Naive thymus-derived CD8-positive, alpha-beta T cell (primary cell): ENCODE measurements at places on chromosomes 16 and 17.

- DNase-seq = no peak
Observed at GRCh38 chr16:2295056-2295798, 27.3 kb upstream of the RNPS1 start.

DNA sequence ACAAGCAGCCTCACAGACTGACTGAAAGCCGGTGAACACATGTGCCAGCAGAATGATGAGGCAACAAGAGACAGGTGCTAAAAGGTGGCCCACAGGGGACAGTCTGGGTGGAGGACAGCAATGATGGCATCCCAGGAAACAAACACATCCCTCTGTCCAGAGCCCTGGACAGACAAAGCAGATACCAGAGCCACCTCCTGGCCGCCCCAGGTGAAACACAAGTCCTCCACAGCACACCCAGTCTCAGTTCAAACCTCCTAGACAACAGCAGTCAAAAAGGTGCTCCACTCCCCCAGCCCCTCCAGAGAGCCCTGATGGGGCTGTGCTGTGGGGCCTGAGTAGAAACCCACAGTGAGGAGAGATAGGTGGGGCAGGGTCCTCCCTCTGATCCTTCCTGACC lies 20.3 kb upstream of the CDH5 start:
- no peak for DNase-seq

DNA sequence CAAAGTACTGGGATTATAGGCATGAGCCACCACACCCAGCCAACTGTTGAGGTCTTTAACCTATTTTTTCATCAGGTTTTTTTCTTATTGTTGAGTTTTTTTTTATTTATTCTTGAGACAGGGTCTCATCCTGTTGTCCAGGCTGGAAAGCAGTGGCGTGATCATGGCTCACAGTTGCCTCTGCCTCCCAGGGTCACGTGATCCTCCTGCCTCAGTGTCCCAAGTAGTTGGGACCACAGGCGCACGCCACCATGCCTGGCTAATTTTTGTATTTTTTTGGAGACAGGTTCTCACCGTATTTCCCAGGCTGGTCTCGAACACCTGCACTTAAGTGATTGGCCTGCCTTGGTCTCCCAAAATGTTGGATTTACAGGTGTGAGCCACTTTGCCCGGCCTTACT lies 95.9 kb downstream of the BCAS3 start:
- no peak for DNase-seq

DNA sequence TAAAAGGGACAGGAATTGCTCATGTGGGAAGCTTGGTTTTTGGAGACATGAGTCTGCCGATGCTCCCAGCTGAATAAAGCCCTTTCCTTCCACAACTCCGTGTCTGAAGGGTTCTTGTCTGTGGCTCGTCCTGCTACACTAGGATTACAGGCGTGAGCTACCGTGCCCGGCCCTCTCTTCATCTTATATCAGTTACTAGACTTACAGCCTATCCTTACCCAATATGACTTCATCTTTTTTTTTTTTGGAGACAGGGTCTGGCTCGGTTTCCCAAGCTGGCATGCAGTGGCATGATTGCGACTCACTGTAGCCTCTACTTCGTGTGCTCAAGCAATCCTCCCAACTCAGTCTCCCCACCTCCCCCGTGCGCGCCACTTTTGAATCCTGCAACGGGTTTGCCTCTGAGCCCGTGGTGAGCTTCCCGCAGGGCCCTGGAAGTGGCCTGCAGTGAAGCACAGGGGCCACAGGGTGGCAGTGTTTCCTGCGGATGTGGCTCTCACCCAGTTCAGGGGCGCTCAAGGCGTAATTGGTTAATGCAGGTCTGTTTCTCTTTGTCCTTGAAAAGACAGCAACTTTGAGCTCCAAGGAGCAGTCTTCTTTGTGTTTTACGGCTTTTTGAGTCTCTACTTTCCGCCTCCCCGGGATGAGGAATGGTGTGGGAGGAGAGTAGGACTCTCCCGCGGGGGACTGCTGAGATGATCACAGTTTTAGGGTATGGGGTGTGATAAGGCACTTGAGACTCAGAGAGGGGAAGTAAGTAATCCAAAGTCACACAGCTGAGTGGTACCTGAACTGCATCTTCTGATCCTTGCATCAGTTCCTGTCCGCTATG lies 22.7 kb upstream of the GPRC5B start:
- peak; percentile 72 for DNase-seq

DNA sequence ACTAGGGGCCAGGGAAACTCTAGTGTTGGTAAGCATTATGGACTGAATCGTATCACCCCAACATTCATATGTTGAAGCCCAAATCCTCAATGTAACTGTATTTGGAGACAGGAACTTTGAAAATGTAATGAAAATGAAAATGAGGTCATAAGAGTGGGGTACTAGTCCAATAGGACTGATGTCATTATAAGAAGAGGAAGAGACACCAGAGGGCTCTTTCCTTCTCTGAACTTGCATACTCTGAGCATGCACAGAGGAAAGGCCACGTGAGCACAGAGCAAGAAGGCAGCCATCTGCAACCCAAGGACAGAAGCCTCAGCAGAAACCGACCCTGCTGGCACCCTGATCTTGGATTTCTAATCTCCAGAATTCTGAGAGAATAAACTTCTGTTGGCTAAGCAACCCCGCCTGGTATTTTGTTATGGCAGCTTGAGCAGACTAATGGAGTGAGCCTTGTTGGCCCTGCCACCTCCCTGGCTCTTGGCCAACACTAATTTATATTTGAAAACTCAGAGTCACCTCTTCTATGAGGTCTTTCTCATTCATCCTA lies 273.4 kb downstream of the NTN1 start:
- no peak for DNase-seq

DNA sequence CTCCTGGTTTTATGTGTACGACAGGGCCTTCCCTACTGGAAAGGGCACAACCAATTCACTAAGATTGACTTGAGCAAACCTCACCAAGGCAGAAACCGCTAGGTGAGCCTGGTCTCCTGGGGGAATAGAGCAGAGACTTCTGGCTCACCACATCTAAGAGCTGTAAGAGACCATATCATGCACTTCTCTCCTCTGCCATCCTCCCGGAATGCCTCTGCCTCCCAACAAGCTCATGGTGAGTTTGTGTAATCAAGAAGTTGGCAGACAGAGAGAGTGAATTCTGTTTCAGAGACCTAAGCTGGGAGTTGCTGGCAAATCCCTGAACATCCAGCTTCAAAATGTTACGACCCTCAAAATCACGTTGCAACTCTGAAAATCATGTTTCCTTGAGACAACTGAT lies 154.8 kb downstream of the SLC39A11 start:
- DNase-seq = no peak

GRCh38 chr16:84925092-84925772 lies 86.1 kb downstream of the ZDHHC7 start:
- peak; percentile 61 for DNase-seq

DNA sequence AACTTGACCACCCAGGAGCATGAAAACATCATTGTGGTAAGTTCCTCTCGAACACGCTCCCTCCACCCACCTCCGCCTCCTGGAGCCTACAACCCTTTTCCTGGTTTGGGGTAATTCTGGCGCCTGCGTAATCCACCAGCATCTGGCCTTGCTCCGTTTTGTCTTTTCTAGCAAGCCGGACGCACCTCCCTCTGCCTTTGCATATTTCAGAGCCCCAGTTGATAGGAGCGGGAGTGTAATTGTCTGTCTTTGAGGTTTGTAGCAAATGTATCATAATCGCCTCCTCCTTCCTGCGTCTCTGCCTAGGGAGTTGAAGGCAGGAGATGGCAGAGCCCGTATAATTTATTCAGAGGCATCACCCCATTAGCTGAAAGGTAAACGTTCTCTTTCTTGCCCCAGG lies 121.3 kb upstream of the PLCG2 start:
- DNase-seq = no peak

DNA sequence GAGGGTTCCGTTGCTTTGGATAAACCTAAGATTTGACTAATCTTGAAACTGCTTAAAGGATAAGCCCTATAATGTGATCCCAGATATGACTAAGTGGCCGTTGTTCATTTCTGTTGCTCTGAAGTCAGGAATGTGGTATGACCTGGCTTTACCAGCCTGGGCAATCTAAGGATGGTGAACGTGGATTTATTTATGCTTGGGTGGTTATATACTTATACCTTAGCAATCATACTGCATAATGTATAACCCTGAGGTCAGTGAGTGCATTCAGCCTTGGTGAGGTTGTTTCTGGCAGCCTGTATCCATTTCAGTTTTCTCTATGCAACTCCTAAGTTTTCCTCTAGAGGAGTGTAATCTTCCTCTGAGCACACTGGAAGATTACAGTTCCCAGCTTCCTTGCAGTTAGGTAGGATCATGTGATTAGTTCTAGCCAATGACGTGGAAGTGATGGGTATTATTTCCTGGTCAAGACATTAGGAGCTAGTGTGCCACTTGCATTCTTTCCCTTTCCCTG lies 41.9 kb downstream of the FTO start:
- DNase-seq = no peak

DNA sequence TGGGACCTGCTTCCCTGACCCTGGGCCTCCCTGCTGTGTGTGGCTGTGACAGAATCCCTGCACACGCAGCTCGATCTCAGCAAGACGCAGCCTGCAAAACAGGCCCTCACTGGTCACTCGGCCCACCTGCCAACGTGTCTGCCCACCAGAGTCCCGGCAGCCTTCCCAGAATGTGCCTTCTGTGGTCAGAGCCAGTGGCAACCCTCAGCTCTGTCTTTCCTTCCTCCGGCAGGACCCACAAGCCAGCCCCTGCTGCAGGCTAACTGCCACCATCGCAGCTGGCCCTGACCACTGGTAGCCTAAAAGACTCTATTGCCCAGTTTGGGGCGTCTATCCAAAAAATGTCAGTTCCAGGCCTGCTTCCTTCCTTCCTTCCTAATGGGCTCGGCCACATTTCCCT lies 83.2 kb downstream of the LITAF start:
- no peak for DNase-seq

DNA sequence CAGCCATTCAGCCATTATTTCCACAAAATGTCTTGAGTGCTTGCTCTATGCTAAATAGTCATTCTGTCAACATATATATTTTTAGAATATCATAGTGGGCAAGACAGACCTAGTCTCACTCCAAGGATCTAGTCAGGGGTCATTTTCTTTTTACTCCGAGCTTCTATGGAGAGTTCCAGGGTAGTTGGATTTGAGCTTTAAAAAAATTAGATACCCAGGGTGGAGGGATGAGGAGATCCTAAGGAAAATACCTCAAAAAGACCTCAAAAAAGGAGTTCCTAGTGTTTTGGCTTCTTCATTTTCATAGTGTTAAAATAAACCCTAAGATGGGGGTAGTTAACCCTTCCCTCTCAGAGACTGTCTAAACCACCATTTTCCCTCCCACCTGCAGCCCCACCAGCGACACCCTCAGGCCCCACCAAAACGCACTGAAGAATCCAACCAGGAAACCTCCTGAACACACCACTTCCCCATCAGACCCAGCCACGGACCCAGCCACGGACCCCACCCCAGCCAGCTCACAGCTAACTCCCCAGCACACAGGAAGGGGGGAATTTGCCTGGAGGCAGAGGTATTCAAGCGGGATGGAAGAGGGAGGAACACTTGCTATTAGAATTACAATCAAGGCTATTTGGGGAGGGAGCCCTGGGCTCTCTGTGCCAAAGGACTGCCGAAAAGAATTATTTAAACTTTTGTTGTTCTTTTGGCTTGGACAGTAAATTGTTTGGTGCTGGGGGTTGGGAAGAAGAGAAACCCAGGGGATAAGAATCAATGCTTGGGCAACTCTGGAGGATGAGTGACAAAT lies 2.2 kb downstream of the ETV4 start:
- no peak for DNase-seq

- DNase-seq = no peak
Observed at GRCh38 chr17:66676421-66676820, 158.5 kb upstream of the CACNG5 start.

GRCh38 chr16:72637306-72637705 lies 410.6 kb downstream of the ZFHX3 start:
- no peak for DNase-seq
